A549 treated with CpdA at 1 μM for 4 hours (cell line): ENCODE measurements at places on chromosomes 7 and 10. TPM values are rescaled to one million over a fixed set of nuclear protein-coding genes. Genes with fewer than 3 reads are reported as not detected.

The MUC3A gene
- total RNA-seq = 8.9 to 15.9 TPM (median 12.7 TPM) in 5 replicates

The RNF32 gene
- total RNA-seq = 1.1 to 1.9 TPM (median 1.6 TPM) in 5 replicates

The CNNM1 gene
- total RNA-seq = 17.4 to 21.5 TPM (median 21.1 TPM) in 5 replicates

The PDZD7 gene
- total RNA-seq = 0.44 to 1.2 TPM (median 0.77 TPM) in 5 replicates

The NPFFR1 gene
- total RNA-seq = not detected in 5 replicates

The JCAD gene
- 7.0 to 8.1 TPM (median 7.7 TPM) in 5 replicates for total RNA-seq

The SFMBT2 gene
- 10.3 to 14.6 TPM (median 12.2 TPM) in 5 replicates for total RNA-seq

The TAS2R4 gene
- 0.06 to 0.26 TPM (median 0.12 TPM) in 5 replicates for total RNA-seq

The DPP6 gene
- not detected in 5 replicates for total RNA-seq

The ZNF786 gene
- total RNA-seq = 6.2 to 6.7 TPM (median 6.5 TPM) in 5 replicates

The PPP1R17 gene
- total RNA-seq = not detected in 5 replicates

The SPDYE11 gene
- not detected in 5 replicates for total RNA-seq

The NYAP1 gene
- total RNA-seq = 0.77 to 1.3 TPM (median 1.2 TPM) in 5 replicates

The PLXDC2 gene
- total RNA-seq = 0.01 to 0.05 TPM (median 0.03 TPM) in 4 of 5 replicates, not detected in the other

The ZNF488 gene
- 9.1 to 13.4 TPM (median 13.1 TPM) in 5 replicates for total RNA-seq

The PDE1C gene
- total RNA-seq = 4.3 to 6.2 TPM (median 5.6 TPM) in 5 replicates

The SVIL gene
- 17.7 to 22.7 TPM (median 19.4 TPM) in 5 replicates for total RNA-seq

The LIPK gene
- total RNA-seq = not detected in 5 replicates

The HOXA5 gene
- total RNA-seq = 3.9 to 6.7 TPM (median 6.2 TPM) in 5 replicates

The CALHM3 gene
- total RNA-seq = 0.21 to 0.63 TPM (median 0.36 TPM) in 5 replicates

The CALN1 gene
- not detected in 5 replicates for total RNA-seq
